Stimulated activated CD4-positive, alpha-beta T cell treated with anti-CD3 and anti-CD28 coated beads, Interleukin-1b, Interleukin-23, amount 100 ng/mL, for 1 hour (primary cell): ENCODE measurements at places on chromosomes 13 and 19.

DNA sequence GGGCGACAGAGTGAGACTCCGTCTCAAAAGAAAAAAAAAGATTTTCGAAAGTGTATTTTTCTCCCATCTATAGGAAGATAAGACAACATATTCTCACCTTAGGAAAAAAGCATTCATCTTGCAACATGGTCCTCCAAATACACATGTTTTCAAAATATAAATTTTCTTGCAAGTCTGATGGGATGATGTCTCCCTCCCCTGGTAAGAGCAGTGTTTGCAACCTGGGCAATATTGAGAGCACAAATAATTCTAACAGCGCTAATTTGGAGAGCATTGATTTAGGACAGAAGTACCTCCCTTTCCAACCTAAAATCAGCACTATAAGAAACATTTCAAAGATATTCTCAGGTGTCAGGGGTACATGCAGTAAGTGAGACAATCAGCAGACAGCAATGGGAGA is 61.0 kb upstream of the SHISA2 start:
- DNase-seq, result no peak

DNA sequence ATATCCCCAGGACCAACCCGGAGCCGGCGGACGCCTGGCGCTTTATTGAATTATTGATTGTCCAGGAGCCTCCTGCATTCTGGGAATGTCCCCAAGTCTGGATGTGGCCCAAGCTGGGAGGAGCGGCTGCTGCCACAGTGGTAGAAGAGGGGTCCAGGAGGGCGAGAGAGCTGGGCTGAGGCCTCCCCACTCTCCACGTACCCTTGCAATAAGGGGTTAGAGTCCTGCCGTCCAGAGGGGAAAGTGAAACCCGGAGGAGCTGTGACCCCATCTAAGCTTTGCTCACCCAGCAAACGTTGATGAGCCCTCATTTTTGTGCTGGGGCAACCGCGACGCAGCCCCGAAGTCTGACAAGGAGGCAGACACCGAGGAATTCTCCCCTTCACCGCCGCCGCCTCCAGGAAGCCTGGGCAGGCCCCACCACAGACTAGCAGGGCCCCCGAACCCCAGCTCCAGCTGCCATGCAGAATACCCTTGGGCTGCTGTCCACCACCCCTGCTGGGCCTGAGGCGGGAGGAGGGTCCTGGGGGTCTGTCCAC is 1.4 kb upstream of the C2CD4C start:
- no peak for DNase-seq

DNA sequence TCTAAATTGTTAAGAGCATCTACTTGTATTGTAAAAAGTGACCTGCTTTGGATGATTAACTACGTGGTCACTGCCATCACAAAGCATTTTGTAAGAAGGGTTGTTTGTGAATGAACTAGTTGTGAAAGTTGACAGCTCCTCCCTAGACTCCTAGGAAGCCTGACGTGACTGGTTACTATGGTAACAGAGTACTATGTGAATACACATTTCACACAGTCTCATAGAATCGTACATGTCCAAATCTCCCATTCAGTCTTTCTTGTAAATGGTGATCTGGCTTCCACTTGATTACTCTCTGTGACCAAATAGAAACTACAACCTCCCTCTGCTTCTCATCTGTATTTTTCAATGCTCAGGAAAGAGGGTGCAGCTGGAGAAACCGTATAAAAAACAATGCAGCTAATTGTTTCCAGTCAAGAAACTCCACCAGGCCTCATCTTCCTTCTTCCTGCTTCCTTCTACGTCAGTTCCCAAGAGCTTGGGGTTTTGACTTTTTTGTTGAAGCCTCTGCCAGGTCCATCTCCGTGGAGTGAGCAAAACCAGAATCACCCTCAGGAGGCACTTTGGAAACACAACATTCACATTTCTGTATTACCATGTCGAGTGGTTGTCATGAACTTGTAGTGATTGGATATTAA is 83.4 kb downstream of the GPC6 start:
- DNase-seq, result no peak

- DNase-seq, result no peak
These were observed 45.7 kb downstream of the COL4A2 start for GRCh38 chr13:110352735-110353134.

GRCh38 chr13:20727856-20728255 is 24.4 kb downstream of the IL17D start:
- DNase-seq, result no peak

DNA sequence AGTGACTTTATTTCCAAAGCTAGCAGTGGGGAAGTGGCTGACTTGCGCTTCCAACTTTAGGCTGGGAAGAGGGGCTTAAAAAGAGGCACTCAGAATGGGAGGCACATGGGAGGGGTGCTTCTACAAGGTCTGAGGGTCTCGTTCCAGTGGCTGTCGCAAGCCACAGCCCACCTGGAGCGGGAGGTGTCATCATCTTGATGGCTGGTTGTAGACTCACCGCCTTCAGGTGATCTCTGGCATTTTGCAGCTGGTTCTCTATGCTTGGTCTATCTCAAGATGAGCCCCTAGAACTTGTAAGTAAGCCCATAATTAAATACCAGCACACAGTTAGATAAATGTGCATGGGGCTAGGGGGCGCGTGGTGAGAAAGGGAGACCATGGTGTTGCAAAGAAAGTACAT is 9.2 kb downstream of the TEX29 start:
- DNase-seq, result no peak

DNA sequence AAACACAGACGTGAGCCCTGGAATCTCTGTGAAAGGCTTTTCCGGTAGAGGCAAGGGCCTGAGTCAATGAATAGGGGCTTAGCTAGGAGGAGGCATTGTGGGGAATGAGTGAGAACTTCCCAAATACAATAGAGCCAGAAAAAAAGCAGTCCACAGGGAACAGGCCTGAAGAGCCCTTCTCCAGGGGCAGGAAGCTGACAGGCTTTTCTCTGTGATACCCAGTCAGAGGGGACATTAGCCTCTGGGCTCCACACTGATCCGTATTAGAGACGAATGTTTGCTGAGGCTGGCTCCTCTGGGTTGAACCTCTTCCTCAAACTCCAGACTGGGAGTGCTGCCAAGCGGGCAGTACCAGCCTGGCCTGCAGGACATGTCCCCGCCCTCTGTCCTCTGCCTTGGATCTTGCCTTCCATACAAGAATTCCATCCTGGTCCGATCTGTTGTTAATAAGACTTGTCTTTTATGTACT is 2.3 kb downstream of the DHRS12 start:
- no peak for DNase-seq

- DNase-seq, result no peak
These were observed 8.2 kb upstream of the LATS2 start for GRCh38 chr13:21069561-21070004.

DNA sequence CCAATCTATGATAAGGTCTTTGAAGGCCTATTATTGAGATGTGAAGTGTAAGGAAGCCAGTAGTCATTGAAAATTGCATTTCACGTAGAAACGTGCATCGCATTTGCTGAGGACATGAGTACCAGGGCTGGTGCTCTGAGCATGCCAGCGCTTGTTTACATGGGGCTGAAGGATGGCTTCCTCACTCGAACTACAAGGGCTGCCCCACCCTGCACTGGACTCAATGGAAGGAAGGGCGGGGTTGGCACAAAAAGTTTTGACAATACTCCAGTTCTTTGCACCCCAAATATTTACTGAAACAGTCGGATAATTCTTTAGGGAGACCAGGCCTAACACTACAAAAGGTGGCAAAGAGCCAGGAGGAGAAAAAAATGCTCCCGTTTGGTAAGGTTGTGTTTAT is 28.9 kb upstream of the MED4 start:
- no peak for DNase-seq

GRCh38 chr19:16425993-16426392 is 45.8 kb downstream of the EPS15L1 start:
- no peak for DNase-seq

- DNase-seq, result no peak
These were observed 3.9 kb downstream of the TTYH1 start for GRCh38 chr19:54418930-54419800.

DNA sequence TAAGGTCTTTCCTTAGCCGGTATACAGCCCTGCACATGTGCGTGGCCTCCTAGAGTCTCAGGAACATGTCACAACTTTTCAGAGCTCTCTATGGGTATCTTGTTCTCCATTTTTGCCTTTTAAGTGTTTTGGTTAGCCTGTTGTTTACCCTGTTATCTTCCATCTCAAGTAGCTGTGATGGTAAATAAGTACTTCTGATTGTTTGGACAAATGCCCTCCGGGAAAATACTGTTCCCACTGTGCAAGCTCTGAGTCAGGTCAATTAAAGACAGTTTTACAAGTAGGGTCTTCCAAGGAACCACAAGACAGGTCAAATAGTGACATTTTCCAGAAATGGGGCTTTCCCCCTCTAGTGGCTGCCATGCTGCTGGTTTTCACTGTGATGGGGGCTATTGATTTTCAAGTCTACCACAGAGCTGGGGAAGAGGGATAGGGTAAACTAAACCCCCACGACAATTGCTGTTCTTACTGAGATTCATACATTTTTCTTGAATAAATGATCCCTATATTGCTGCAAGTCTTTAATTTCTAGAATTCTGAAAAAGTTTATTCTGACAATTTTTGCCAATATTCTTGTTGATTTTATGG is 109.5 kb downstream of the TM9SF2 start:
- DNase-seq, result no peak
